ENCODE measurements at places on chromosomes 7 and 10. TPM values are rescaled to one million over a fixed set of nuclear protein-coding genes. Genes with fewer than 3 reads are reported as not detected.

ATRNL1 gene
- 22.9 TPM for total RNA-seq

DNA sequence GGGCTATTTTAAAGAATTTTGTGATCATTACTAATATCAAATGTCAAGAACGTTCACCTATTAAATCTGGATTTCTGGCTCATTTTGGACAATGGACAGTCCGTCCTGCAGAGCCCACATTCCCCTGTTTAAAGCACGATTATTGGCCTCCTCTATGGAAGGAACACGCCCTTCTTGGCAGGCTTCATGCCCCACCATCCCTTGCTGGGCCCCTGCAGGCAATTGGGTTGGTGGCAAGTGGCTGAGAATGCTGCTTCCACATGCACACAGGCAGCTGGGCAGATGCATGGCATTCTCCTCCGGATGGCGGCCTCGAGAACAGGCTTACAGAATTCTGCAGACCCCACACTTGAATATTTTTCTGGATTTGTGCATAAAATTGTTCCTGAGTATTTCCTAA lies 305.8 kb upstream of the MKI67 start:
- no peaks in the 10 kb centered on the region for H3K4me1 ChIP-seq
- no peak overlapping the region for H3K27ac ChIP-seq
- DNase-seq: no peak
- H3K4me3 ChIP-seq: no peak overlapping the region

- H3K4me1 ChIP-seq: no peaks in the 10 kb centered on the region
- DNase-seq: no peak
- H3K27me3 ChIP-seq: no peaks in the 10 kb centered on the region
- no peak overlapping the region for H3K4me3 ChIP-seq
- H3K36me3 ChIP-seq: no peaks in the 10 kb centered on the region
Observed at GRCh38 chr7:147833557-147833956, 757.0 kb upstream of the C7orf33 start.

- no peak overlapping the region for H3K27ac ChIP-seq
- no peaks in the 10 kb centered on the region for H3K4me1 ChIP-seq
- peaks cover 2% of the 10 kb centered on the region for H3K27me3 ChIP-seq
Observed at GRCh38 chr7:25897261-25897782, 254.7 kb upstream of the NFE2L3 start.

DNA sequence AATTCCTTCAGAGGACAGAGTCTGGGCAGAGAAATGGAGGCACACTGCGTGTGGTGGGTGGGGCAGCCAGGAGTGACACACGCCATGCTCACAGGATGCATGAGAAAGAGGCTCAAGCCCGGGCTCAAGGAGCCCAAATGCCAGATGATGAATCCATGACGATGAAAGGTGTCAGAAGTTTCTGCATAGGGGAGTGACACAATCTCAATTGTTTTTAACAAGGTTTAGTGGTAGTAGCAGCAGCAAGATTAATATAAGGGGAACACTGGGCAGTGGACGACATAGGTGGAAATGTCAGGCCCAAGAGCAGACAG lies 126.1 kb downstream of the TNS3 start:
- H3K36me3 ChIP-seq: no peaks in the 10 kb centered on the region
- H3K27me3 ChIP-seq: no peaks in the 10 kb centered on the region
- no peak for DNase-seq

DNA sequence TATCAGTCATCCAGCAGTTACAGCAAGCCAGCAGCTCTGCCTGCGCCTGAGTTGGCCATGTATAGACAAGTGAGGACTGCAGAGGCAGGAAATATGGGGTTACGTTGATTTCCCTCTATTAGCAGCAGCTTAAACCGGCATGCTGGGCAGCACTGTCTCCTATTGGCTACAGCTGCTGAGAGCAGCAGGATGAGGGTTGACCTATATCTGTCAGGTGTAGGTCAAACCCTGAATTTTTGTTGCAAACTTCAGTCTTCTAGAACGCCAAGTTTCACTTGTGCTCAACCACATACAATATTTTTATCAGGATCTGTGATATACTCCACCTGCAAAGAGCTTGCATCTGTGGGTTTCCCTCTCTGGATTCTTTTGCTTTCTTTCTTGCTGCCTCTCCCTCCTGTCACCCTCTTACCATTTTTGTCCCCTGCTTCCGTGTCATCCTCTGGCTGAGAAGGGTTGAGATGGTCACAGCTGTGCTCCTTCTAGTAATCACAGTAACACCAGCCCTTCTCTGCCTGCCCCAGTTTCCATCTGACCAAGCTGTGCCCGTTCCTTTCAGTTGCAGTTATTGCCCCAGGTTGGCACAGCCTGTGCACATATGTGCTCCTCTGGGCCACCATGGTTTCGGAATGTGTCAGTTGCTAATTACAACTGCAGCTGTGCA lies 23.8 kb upstream of the GLCCI1 start:
- H3K27ac ChIP-seq: no peak overlapping the region
- no peak for DNase-seq
- no peak overlapping the region for H3K4me3 ChIP-seq
- H3K36me3 ChIP-seq: no peaks in the 10 kb centered on the region
- no peaks in the 10 kb centered on the region for H3K4me1 ChIP-seq
- no peaks in the 10 kb centered on the region for H3K27me3 ChIP-seq

HYAL4 gene
- total RNA-seq: not detected

DNA sequence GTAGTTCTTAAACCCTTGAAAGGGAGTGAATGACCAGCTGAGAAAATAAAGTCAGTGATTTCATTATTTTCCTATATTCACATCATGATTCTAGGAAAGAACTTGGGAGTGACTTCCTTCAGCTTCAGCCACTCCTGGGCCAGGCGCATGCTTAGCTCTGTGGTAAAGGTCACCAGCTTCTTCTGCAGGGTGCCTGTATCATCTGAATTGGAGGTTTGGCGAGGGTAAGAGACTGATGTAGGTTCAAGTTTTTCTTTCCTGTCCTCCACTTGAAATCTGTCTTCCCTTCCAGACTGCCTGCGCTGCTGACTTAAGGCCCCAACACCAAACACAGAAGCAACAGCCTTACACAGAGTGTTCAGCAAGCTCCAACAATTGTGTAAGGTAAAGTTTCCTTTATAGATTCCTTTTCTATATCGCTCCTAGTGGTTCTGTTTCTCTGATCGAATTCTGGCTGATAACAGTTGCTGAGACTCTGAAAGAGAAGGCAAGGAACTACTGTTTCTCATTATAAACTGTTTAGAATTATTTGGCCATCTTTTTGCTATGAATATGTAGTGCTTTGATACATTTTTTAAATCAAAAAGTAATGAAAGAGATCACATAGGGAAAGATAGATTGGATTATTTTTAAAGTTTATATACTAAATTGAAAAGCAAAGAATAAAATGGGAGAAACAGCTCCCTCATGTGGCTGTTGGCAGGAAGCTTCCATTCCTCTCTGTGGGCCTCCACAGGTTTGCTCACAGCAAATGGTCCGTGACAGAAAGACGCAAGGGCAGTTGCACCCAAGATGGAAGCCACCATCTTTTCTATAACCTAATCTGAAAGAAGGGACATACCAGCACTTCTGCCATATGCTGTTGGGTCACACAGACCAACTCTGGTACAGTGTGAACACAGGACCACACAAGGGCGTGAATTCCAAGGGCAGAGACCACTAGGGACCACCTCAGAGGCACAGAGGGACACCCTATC lies 14.0 kb downstream of the GATAD1 start:
- no peak overlapping the region for H3K4me3 ChIP-seq
- H3K27me3 ChIP-seq: no peaks in the 10 kb centered on the region
- H3K27ac ChIP-seq: no peak overlapping the region
- H3K36me3 ChIP-seq: no peaks in the 10 kb centered on the region

- no peaks in the 10 kb centered on the region for H3K4me1 ChIP-seq
- no peak for DNase-seq
- no peaks in the 10 kb centered on the region for H3K27me3 ChIP-seq
- no peak overlapping the region for H3K27ac ChIP-seq
- H3K36me3 ChIP-seq: no peaks in the 10 kb centered on the region
- no peak overlapping the region for H3K4me3 ChIP-seq
Observed at GRCh38 chr7:20545016-20545415, 70.5 kb upstream of the ABCB5 start.

DNA sequence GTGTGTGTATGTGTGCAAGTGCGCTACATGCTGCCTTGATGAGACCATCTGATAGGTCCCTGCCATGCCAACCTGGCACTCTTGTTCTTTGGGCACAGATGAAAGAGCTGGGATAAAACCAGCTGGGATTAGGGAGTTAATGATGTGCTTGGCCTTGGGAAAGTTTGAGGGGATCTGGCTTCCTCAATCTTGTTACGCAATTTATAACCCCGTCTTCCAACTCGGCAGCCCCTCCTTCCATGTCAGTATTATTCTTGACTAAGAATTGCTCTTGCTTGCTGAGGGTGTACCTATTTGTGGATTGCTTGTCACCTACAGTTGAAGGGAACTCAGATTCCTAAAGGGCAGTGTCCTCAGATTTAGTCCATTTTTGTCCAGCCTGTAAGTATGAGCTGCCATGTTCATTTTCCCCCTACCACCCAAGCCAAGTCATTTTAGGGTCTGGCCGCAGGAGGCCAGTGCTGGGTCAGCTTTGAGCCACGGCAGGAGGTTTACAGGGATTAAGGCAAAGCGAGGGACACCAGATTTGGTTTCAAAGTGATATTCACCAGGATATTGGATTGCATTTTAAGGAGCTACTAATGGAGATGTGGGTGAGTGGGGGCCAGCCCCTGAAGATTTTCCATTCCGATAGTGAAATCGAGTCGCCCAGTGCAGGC lies 34.1 kb upstream of the KCNMA1 start:
- DNase-seq: no peak
- no peaks in the 10 kb centered on the region for H3K36me3 ChIP-seq
- no peaks in the 10 kb centered on the region for H3K4me1 ChIP-seq
- H3K27ac ChIP-seq: no peak overlapping the region
- no peak overlapping the region for H3K4me3 ChIP-seq
- no peaks in the 10 kb centered on the region for H3K27me3 ChIP-seq

- no peaks in the 10 kb centered on the region for H3K27me3 ChIP-seq
- H3K36me3 ChIP-seq: no peaks in the 10 kb centered on the region
- H3K27ac ChIP-seq: no peak overlapping the region
- no peaks in the 10 kb centered on the region for H3K4me1 ChIP-seq
- no peak overlapping the region for H3K4me3 ChIP-seq
- no peak for DNase-seq
Observed at GRCh38 chr7:113188396-113188795, 70.0 kb upstream of the SMIM30 start.

- no peak overlapping the region for H3K27ac ChIP-seq
- no peaks in the 10 kb centered on the region for H3K4me1 ChIP-seq
- H3K36me3 ChIP-seq: no peaks in the 10 kb centered on the region
- DNase-seq: no peak
- no peaks in the 10 kb centered on the region for H3K27me3 ChIP-seq
Observed at GRCh38 chr7:97499204-97499603, 232.7 kb upstream of the TAC1 start.

OR2F2 gene
- total RNA-seq: not detected

GRCh38 chr7:23955145-23955544 lies 245.1 kb downstream of the STK31 start:
- H3K4me1 ChIP-seq: no peaks in the 10 kb centered on the region
- no peak for DNase-seq
- H3K27me3 ChIP-seq: no peaks in the 10 kb centered on the region
- H3K36me3 ChIP-seq: no peaks in the 10 kb centered on the region

DNA sequence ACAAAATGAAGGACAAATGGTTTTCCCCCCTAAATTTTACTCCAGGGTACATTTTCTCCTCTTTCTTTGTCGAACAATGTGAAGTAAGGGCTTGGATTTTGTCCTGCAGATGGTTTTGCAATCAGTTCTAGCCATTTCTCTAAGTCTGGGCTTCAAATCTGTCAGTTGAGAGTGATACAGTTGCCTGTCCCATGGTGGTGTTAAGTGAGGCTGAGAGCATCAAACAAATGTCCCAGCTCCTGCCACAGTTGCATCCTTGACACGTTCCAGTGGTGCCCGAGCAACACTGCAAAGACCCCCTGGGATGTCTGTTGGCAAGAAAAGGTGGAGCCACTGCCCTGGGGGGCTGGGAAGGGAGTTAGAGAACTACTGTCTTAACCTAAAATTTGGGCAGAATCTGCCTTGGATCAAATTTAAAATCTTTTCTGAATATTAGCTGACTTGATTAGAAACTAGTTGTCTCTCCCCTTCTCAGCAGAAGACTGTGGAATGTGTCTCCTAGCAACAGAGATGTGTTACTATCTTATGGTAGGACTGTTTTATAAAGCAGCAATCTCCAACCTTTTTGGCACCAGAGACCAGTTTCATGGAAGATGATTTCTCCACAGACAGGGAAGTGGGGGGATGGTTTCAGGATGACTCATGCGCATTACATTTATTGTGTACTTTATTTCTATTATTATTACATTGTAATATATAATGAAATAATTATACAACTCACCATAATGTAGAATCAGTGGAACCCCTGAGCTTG lies 102.0 kb upstream of the STEAP1B start:
- no peak overlapping the region for H3K27ac ChIP-seq
- H3K36me3 ChIP-seq: no peaks in the 10 kb centered on the region
- no peaks in the 10 kb centered on the region for H3K4me1 ChIP-seq

GRCh38 chr7:134089446-134089845 lies 37.7 kb upstream of the LRGUK start:
- no peak overlapping the region for H3K27ac ChIP-seq
- no peak for DNase-seq
- no peaks in the 10 kb centered on the region for H3K4me1 ChIP-seq
- no peaks in the 10 kb centered on the region for H3K27me3 ChIP-seq
- no peak overlapping the region for H3K4me3 ChIP-seq

TWIST1 gene
- 6.4 TPM for total RNA-seq
